CD4-positive, alpha-beta T cell treated with Interleukin-6 at 100 ng/mL for 8 hours (primary cell): ENCODE measurements at places on chromosomes 2 and 18.

DNA sequence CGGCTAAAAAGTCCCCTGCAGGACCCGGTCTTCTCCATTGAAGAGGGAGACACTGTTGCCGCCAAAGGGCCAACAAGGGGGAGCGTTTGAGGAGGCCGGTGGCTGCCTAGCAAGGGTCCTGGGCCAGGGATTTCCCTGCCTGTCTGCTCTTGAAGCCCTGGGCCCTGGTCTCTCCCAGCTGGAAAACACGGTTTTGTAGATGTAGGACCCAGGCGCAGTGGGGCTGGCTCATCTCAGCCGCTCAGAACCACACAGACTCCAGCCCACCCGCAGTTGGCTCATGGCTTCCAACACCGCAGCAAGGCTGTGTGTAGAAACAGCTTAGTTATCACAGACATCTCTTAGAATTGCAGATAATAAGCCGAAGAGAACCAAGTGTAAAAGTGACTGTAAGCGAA lies 57.1 kb upstream of the TWIST2 start:
- DNase-seq: no peak

DNA sequence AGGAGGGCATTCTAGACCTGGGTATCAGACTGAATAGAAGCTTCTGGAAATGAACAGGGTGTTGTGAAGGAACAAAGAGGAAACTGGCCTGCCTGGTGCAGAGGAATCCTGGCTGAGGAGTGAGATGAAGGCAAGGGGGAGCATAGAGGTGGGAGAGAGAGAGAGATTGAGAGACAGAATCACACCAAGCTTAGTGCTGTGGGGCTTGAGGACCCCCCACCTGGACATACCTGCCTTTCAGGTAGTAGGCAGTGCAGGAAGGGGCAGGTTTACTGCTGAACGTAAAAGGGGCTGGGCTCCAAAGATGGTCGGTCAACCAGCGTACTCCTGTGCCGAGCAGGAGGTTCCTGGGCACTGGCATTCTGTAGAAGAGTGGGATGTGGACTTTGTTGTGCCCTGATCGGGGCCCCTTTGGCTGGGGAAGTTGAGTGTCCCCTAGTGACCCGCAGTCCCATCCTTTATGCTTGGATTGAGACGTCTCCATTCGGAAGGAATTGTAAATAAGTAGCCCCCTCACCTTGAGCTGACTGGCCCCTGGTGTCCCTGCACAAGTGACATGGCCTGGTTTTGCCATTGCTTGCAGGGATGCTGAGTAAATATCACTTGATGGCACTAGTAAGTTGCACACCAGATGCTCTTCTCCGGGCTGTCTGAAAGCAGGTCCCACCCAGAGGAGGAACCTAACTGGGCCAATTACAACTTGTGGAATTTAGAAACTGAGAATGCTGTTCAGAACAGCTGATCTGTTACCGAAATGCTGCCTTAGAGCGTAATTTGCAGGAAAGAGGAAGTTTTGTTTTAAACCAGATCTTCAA lies 1.4 kb downstream of the UBE2F start:
- DNase-seq: peak; percentile 75

- DNase-seq: no peak
Measured at GRCh38 chr2:183522489-183523266, 398.4 kb downstream of the NUP35 start.

DNA sequence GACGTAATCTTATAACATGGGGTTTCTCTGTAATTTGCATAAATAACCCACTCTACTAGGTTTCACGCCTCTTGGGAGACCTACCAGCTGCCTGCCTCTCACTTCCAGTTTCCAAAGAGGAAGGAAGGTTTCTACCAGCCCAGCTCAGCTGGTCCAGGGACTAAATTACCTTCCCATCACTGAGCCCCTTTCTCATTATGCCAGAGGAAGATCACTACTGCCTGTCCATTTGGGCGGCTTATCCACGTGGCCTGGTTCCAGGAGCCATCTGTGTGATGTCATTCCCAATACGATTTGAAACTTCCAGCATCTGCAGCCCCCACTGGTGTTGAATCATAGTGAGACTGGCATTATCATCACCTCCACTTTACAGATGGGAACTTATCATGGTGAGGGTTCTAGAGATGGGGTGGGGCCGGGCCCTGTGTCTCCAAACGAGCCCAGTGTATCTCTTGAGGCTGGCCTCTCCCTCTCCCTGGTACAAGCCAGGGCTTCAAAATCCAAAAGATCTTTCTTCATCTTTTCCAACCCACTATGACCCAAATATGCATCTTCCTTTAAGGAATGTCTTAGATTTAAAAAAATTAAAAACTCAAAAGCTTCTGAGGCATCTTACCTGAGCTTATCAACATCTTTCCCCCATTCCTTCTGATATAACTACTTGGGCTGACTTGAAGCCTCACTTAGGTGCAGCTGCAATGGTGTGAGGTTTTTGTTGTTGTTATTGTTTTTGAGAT lies 140.8 kb downstream of the DDX1 start:
- no peak for DNase-seq

DNA sequence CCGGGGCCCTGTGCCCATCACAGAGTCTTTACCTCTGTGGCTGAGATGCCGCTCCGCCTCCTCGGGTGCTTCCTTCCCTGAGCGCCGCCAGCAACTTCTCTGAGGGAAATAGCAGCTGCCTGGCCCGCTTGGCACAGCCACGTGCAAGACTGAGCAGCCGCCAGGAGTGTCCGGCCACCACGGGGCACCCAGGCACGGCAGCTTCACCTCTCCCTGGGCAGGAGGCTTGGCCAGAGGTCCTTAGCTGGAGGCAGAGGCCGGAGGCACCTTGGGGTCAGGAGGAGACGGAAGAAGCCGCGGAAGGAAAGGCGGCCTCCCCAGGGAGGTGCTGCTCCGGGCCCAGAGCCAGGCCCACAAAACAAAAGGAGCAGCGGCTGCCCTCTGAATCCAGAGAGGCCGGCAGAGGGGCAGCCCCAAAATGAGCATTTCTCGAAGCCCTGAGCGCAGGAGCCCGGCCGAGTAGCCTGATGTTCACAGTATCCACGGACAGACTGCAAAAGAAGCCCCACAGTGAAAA lies 6.0 kb upstream of the LIMS2 start:
- DNase-seq: no peak

DNA sequence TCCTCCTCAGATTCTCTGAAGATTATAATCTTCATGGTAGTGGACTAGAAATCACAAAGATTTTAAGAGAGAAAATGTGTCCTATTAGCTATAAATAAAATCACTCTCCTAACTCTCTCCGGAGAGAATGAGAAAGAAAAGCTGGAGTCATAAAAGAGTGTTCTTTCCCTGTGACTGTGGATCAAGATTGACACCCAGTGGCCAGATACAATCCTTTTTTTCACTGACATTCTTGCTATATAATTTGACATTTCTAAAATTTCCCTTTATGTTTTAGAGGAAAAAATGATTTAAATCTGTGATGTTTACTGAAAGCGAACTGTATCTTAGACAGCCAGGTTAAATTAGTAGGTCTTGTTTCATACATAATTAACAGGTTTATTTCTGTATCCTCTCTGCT lies 35.4 kb upstream of the LRP2 start:
- DNase-seq: no peak

DNA sequence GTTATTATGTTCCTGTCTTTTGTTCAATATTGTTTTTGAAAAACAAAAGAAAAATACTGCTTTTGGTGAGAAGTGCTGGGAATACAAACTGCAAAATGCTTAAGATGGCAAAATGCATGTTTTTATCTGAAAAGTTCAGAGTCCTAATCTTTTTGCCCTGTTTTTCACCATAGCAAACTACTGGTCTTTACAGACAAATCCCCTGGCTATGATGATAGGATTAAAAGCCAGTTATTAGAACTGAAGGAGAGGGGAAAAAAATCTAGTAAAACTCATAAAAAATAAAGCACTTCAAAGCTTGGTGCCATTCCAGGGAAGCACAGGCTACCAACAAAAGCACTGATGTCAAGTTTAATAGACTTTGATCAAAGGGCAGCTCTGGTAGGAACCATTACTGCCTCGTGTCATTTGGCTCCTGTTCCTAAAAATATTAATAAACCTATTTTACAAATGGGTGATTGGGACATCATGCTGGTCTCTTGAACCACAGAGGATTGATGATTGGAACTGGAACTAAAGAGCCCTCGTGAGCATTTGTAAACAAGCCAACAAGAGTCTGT lies 194.7 kb downstream of the RAB3GAP1 start:
- DNase-seq: no peak

- no peak for DNase-seq
Measured at GRCh38 chr2:9990736-9991135, 39.2 kb downstream of the GRHL1 start.

GRCh38 chr2:195695002-195695631 lies 38.1 kb downstream of the SLC39A10 start:
- DNase-seq: no peak

DNA sequence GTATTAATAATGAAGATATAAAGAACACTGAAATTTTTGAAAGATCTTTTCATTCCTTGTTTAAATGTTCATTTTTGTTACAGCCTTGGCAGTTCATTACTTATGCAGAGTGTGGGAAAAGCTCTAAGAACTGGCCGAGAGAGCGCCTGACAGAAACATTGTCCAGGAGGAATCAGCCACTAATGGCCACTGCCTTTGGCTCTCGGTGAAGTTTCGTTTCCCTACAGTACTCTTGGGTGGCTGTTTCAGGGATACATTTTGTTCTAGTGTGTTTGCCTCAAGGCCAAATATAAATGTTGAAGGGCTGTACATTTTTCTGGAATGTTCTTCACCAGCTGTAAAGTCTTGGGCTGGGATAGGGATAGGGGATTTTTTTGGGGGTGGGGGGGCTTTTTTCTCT lies 10.7 kb downstream of the SPTBN1 start:
- DNase-seq: no peak

DNA sequence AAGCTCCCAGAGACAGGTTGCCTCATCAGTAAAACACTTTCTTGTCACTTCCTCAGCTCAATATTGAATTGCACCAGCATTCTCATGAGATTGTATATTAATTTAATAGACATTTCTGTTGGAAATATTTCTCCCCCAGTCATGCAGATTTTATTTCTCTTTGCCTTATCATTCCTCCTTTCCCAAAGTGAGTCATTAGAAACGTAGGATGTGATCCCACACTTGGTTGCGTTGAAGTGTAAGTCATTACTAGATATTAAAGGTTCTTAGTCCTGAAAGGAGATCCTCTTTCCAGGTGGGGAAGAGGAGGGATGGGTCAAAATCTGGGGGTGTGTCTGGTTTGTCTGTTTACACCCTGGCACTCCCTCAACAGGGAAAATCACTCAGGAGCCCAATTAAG lies 438.2 kb downstream of the SLC4A3 start:
- DNase-seq: no peak

DNA sequence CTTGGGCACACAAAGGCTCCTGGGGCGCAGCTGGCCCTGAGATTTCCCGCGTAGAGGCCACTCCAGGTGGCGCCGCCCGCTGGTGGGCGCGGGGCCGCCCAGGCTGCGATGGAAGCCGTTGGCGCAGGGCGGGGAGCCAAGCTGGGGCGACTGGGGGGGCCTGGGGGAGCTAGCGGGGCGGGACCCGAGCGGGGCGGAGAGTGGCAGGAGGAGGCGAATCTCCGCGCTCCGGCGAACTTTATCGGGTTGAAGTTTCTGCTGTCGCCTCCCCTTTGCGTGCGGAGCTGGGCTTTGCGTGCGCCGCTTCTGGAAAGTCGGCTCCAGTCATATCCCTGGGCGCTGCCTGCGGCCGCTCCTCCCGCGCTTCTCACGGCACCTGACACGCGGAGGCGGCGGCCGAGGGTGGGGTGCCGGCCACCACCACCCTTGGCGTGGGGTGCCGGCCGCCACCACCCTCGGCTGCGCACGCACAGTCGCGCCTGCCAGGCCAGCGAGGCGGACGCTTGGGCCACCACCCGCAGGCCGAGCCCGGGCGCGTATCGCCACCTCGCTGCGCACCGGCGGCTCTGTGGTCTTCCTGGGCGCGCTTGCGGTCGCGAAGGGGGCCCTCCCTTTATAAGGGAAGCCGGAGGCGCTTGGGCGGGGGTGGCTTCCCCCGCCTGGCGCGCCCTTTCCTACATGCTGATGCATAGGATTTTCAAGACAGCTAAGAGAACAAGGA lies 919 bp upstream of the CYP1B1 start:
- no peak for DNase-seq

- no peak for DNase-seq
Measured at GRCh38 chr2:71586471-71586870, 133.1 kb downstream of the DYSF start.

- DNase-seq: peak; percentile 57
Measured at GRCh38 chr2:172223601-172224054, 120.9 kb upstream of the DLX2 start.

- DNase-seq: no peak
Measured at GRCh38 chr18:8627107-8627472, 17.9 kb downstream of the RAB12 start.

DNA sequence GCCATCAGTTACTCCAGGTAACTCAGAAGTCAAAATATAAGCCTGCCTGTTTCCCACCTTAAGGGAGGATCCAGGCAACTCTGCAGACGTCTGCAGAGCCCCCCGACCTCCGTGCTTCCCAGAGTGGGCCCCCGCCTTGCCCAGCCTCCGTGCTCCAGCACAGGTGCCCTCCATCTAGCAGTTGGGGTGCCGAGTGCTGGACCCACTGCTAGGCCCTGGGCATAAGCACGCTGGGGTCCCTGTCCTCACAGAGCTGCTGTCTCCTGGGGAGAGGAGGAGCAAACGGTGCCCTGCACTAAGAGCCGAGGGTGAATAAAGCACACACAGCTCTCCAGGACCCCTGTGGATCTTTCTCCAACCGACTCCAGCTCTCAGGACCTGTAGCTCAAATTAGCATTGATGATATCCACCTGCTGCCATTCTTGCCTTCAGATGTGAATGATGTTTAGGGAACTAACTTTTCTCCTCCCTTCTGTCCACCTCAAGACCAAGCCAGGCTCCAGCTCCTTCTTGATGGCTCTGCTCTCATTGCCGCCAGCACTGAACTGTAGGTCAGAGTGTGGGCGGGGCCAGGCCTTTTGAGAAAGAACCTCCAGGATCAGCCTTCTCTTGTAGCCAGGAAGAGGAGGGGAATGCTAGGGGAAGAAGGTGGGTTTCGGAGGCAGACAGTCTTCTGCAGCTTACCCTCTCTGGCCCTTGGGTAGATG lies 121.2 kb downstream of the SMAD7 start:
- DNase-seq: no peak

DNA sequence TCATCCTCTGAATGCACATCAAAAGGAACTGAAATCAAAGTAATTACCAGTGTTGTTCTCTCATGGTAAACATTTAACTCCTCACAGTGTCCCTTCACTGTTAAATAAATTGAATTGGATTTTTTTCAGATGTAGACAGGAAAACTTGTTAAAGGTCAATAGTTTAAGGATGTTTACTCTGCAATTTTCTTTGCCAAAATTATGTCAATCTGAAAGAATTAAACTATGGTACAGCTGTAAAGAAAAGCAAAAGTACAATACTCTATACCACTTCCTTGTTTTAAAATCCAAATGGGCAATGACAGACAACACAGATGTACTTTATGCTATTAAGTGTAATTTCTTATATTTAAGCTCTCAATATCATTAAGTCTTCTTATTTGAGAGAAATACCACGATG lies 153.2 kb downstream of the WDPCP start:
- DNase-seq: no peak

GRCh38 chr2:46909150-46909549 lies 6.5 kb downstream of the MCFD2 start:
- no peak for DNase-seq

DNA sequence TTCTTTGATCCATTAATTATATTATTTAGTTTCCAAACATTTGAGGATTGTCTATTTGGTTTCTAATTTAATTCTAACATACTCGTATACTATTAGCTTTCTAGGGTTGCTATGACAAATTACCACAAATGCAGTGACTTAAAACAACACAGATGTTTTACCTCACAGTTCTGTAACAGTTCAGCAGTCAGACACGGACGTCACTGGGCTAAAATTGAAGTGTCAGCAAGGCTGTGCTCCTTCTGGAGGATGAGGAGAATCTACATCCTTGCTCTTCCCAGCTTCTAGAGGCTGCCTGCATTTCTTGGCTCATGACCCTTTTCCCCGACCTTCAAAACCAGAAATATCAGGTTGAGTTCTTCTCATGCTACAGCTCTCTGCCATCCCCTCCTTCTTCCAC lies 117.6 kb downstream of the TFCP2L1 start:
- no peak for DNase-seq
